C1 segment of cervical spinal cord (tissue), 14 donors: ENCODE measurements at places on chromosomes 2 and 18.

DNA sequence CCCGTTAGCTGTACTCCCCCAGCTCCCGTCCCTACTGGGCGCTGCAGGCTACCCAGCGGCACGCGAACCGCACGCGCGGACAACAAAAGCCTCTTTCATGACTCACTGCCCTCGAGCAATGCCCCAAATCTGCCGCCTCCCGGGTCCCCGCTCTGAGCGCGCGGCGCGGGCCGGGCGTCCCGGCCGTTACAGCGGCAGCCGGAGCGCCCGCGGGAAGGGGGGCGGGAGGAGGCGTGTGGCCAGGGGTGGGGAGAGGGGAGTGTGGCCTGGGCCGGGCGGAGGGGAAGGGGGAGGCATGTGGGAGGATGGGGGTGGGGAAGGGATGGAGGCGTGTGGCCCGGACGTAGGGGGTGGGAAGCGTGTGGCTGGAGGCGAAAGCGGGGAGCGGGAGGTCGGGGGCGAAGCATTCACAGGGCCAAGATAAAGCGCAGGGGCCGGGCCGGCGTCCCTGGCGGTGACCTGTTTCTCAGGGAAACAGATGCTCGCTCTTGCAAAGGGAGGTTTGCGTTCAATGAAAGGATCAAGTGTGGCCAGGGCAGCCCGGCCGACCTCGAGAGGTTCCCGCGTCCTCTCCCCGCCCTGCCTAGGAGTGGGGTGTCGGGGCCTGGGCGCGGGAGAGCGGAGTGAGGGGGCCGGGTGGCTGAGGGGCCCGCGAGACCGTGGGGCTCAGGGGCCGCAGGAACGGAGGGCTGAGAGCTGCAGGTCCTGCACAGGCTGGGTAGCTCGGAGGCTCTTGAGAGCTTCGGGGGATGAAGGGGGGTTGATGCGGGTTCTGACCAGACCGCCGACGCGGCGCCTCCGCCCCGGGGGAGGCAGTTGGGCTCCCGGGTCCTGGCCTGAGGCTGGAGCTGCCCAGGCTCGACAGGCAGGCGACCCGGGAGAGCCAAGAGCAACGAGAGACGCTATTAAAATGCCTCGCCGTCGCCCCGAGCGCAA, 3.5 kb upstream of the NEUROD1 start:
- no peak for DNase-seq

DNA sequence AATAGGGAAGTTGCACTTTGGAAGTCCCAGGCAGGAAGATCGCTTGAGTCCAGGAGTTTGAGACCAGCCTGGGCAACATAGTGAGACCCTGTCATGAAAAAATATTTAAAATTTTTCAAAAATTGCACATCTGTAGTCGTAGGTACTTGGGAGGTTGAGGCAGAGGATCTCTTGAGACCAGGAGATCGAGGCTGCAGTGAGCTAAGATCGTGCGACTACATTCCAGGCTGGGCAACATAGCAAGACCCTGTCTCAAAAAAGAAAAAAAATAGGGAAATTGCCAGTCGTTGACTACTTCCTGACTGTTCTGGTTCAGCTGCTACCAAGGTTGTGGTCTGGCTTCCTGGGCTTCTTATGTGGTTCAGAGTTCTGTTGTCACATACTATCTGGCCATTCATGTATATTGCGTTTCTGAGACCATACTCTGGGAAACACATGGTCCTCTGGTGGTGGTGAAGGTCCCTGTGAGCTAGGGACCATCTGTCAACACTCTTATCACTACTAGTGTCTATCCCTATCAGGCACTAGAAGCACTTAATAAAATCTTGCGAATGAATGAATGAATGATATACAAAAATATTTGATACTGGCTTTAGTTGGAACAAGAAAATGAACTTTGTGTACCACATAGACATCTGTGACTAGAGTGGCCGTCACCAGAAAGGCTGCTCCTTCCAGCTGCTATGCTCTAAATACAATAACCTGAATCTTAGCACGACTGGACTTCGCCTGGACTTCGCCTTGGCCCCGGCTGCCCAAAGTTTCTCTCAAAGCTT, 861 bp upstream of the KLHL23 start:
- no peak for DNase-seq

- no peak for DNase-seq
These were observed 209.5 kb downstream of the DPP10 start for GRCh38 chr2:114651933-114652332.

- no peak for DNase-seq
These were observed 21.5 kb downstream of the DTNB start for GRCh38 chr2:25651782-25652455.

DNA sequence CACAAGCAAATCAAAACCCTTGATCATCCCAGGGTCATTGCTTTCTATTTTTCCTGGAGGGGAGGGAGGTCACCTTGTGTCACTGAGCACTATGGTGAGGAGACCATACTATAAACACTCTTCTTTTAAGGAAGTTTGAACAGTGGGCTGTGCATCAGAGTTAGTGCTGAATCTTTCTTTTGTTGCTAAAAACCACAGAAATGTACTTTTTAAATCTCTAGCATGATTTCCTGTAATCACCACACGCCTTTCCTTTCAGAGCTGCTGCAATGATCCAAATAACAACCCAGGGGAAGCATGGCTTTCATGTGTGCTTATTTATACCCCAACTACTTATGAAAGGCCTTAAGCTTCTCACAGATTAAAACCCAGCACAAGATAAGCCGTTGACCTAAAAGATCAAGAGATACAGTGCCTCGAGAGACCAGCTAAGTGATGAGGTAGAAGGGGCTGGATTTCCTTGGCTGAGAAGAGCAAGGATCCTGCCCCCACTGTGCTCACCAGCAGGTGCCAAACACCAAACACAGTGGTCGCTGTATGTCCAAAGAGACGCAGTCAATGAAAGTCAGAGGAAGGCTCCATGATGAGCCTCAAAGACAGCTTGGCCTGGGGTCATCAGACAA, 34.7 kb downstream of the TRABD2A start:
- no peak for DNase-seq

GRCh38 chr2:21330786-21331391, 207.1 kb downstream of the TDRD15 start:
- no peak for DNase-seq

DNA sequence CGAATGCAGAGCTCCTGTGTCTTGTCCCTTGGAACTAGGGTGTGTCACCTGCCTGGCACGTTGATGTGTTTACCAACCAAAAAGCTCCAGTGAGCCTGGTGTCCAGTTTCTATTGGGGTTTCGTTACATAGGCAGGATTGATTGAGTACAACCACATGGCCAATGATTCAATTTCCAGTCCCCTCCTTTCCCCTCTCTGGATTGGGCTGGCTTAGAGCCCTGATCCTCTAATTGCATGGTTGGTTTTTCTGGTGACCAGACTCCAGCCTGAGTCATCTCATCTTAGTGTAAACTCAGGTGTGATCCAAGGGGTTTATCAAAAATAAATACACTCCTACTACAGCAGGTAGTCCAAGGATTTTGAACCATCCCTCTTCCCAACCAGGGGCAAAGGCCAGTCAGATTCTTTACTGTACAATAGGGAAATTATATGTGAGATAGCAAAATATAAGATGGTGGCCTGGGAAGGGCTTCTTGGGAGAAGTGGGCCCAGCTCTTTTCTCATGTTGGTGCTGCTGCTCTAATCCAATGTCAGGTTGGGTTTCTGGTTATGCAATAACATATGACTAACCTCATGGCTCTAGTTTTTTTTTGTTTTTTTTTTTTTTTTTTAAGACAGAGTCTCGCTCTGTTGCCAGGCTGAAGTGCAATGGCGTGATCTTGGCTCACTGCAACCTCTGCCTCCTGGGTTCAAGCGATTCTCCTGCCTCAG, 64.7 kb upstream of the MGAT5 start:
- DNase-seq, result no peak

GRCh38 chr2:234345921-234346320, 151.0 kb downstream of the ARL4C start:
- DNase-seq, result no peak

DNA sequence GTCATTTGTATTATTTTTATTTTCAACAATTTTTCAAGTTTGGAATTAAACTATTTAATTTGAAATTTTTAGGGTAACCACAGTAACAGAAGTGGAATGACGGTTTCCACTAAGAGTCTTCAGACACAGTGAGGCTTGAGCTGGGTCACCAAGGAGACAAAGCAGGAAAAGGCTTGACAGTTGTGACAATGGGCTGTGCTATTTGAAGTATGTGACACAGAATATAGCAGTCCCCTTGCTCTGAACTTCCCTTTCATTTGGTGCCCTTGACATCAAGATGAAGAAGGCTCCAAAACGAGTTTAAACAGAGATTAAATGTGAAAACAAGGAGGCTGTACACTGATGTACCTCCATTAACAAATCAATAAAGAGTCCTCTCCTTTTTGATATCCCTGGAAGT, 265.4 kb upstream of the DLGAP1 start:
- no peak for DNase-seq

- DNase-seq, result no peak
These were observed 282.0 kb downstream of the DPP10 start for GRCh38 chr2:114724454-114724853.

DNA sequence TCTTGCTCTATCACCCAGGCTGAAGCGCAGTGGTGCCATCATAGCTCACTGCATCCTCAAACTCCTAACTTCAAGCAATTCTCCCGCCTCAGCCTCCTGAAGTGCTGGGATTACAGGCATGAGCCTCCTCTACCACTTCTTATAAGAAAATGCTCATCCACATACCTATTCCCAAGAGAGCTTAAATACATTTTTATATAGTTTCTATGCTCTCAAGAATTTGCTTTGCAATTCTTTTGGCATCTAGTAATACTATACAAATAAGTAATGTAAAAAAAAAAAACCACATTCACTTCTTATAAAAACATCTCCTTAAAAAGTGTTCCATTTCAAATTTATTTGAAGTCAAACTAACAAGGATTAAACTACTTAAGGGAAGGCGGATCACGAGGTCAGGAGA, 197.3 kb downstream of the DNAH7 start:
- no peak for DNase-seq

- DNase-seq, result no peak
These were observed 35.1 kb upstream of the CDH2 start for GRCh38 chr18:28212060-28212459.

DNA sequence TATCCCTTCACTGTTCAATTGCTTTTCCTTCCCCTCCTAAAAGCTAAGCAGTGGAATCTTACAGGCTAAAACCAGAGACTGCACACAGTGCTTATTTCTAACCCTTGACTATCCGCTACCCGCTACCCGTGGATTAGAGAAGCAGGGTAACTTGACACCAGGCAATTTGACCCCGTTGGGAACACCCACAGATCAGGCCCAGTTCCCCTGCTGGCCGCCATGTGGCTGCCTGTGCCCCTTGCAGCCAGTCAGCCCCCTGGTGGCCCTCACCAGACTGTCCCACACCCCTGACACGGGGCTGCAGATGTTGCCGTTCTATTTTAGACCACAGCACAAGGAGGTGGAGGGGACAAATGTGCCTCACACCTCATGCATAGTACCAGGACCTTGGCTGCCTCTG, 74.8 kb downstream of the TXNL1 start:
- DNase-seq, result no peak

GRCh38 chr2:71922499-71923142, 225.0 kb downstream of the CYP26B1 start:
- no peak for DNase-seq

DNA sequence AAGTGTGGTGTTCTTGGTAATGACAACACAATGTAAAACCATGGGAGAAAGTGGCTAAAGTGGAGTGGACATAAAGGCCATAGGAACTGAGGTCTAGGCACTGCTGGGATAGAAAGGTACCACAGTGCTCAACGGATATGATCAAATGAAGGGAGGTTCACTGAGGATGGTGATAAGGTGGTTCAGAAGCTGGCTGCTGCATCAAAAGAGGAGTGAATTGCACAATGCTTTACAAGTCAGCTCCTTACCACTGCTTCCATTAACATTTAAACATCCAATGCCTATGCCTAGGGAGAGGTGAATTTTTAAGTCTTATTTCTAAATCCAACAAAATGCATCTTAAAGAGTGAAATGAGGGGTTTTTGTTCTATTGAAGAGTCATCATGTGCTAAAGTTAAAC, 100.1 kb upstream of the ITGB6 start:
- DNase-seq, result no peak

- DNase-seq, result no peak
These were observed 27.5 kb downstream of the ZNF516 start for GRCh38 chr18:76467371-76468190.

DNA sequence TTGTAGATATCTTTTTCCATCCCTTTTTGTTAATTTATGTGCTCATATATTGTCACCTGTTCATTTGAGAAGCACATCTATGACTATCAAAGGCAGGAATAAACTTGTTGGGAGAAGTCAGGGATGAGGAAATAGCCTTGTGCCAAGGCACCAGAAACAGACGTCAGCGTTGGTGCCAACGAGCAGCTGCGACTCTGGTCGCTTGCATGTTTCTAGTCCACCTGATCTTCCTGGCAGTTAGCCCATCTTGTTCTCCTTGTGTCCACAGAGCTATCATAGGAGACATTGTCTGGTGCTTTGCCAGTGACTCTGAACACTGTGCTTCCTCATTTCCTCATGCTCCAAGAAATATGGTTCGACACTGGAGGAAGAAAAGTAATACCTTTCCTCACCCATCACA, 374.4 kb downstream of the PTPRM start:
- DNase-seq, result no peak

- DNase-seq, result no peak
These were observed 1024.2 kb upstream of the ACVR2A start for GRCh38 chr2:146820672-146821071.

- DNase-seq, result no peak
These were observed 269.5 kb upstream of the POU3F3 start for GRCh38 chr2:104584393-104584792.

DNA sequence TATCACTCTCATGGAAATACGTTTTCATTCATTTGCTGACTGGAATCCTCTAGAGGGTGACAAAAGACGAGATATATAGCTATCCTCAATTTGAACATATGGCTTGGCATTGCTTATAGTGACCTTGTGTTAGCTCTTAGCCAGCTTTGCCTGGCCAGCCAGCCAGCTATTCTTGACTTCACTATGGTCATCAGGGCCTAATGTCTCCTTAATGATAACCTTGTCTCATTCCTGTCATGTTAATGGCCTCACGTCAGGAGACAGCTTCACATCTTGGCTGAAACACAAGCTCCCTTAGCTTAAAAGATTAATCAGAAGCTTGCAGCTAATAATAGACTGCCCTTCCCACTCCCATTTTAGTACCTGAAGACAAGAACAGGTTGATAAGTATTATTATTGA, 1517.5 kb upstream of the PIK3C3 start:
- DNase-seq, result no peak

GRCh38 chr2:64284751-64285150, 140.5 kb upstream of the PELI1 start:
- DNase-seq, result peak; percentile 72

- no peak for DNase-seq
These were observed 65.9 kb upstream of the SH3RF3 start for GRCh38 chr2:109062859-109063700.

GRCh38 chr18:39051013-39051412, 1485.4 kb upstream of the CELF4 start:
- no peak for DNase-seq
